ENCODE measurements at places on chromosomes 13 and 19.

- DNase-seq: no peak
These were observed 1.1 kb upstream of the PRAM1 start for GRCh38 chr19:8503510-8503909.

DNA sequence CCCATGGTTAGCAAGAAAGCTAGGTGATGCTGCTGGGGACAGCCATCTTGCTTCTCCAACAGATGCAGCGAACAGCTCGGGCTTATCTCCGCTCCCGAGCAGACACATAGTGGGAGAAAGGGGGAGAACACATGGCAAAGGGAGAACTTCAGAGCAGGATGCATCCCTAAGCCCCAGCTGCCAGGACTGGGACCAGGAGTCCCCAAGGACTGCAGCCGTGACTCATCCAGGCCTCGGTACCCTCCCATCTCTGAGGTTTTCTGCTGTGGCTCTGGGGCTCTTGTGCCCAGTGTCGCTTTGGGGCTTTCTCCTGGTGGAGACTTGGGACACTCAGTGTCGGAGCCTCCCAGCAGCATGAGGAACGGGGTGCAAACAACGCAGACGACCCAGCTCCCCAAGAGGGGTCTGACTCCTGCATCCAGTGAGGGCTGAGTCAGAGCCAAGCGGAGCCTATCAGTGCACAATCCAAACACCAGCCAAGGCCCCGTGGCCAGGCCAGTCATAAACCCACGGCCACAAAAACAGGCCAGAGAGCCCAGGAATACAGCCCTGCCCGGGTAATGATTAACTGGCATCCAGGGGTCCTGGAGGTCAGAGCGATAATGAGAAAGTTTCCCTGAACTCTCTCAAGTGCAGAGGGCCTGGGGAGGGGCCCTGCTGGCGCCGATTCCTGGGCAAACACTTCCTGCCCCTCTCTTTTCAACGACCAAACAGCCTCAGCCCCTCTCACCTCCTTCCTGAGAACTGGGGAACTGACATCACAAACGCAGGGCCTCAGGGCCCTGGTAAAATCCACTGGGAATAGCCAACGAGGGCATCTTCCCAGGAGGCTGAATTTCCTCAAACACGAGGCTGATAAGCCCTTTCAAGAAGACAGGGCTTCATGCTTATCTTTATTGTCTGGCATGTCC lies 202.9 kb downstream of the USP12 start:
- DNase-seq: no peak

DNA sequence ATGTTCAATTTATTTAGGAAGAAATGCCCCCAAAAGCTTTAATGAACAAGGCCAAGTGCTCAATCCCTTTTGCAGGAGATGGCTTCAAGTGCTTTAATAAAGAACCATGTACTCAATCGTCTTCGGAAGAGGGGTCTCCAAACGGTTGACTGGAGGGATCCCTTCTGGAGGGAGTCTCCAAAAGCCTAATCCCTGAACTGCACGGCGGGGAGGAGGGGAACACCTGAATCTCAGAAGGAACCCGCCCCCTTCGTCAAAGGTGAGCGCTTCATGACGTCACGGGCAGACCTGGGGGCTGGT lies 505 bp downstream of the PAF1 start:
- no peak for DNase-seq

GRCh38 chr19:38496116-38496515 lies 62.6 kb downstream of the RYR1 start:
- no peak for DNase-seq
